ENCODE measurements at places on chromosomes 6 and 20. TPM values are rescaled to one million over a fixed set of nuclear protein-coding genes. Genes with fewer than 3 reads are reported as not detected.

Gene MROH8
- 1.6 TPM for total RNA-seq

Gene ARMC12
- 0.13 TPM for total RNA-seq

Gene RHAG
- not detected for total RNA-seq

Gene C2
- total RNA-seq, result 2.8 TPM

Gene CTAGE9
- not detected for total RNA-seq

Gene DDO
- 5.5 TPM for total RNA-seq

Gene CDH26
- 0.12 TPM for total RNA-seq

Gene PLG
- total RNA-seq, result not detected

Gene ASIP
- total RNA-seq, result not detected

Gene ABHD16B
- total RNA-seq, result not detected

Gene CNKSR3
- 15.5 TPM for total RNA-seq

Data from aortic smooth muscle cell (primary cell).